ENCODE measurements at places on chromosomes 6 and 20. TPM values are rescaled to one million over a fixed set of nuclear protein-coding genes. Genes with fewer than 3 reads are reported as not detected.

The HRH3 gene
- total RNA-seq, result 0.18 TPM

The EDN1 gene
- total RNA-seq, result 20.4 TPM

The PMEPA1 gene
- total RNA-seq, result 245 TPM

The LPIN3 gene
- 16.2 TPM for total RNA-seq

The ZNF165 gene
- total RNA-seq, result 1.3 TPM

The PACSIN1 gene
- total RNA-seq, result 0.32 TPM

The LY6G5C gene
- total RNA-seq, result 1.6 TPM

The MYH7B gene
- 11.5 TPM for total RNA-seq

The DEFB132 gene
- 2.2 TPM for total RNA-seq

The GSTA1 gene
- 329 TPM for total RNA-seq

The PSORS1C1 gene
- total RNA-seq, result 3.5 TPM

The FLRT3 gene
- total RNA-seq, result 22.2 TPM

The RBBP8NL gene
- total RNA-seq, result 10.9 TPM

The PNRC1 gene
- 216 TPM for total RNA-seq

The CST4 gene
- 7.9 TPM for total RNA-seq

The VTA1 gene
- 38.5 TPM for total RNA-seq

The HSPA1L gene
- total RNA-seq, result 8.5 TPM

The SNX5 gene
- total RNA-seq, result 84.8 TPM

The HSD17B8 gene
- total RNA-seq, result 43.7 TPM

The OPN5 gene
- 0.85 TPM for total RNA-seq

The SMOC2 gene
- 167 TPM for total RNA-seq

The FHL5 gene
- 4.9 TPM for total RNA-seq
